ENCODE measurements at places on chromosomes 12 and 14.

- no peak for DNase-seq
These were observed 198.0 kb downstream of the ZFP36L1 start for GRCh38 chr14:68594737-68595380.

GRCh38 chr12:109458086-109458485 lies 19.0 kb downstream of the KCTD10 start:
- no peak for DNase-seq

- DNase-seq: no peak
These were observed 157.9 kb downstream of the ZNF664 start for GRCh38 chr12:124130691-124131591.

GRCh38 chr14:24681056-24681455 lies 47.1 kb upstream of the GZMB start:
- no peak for DNase-seq

GRCh38 chr12:110743571-110744093 lies 941 bp upstream of the PPP1CC start:
- no peak for DNase-seq

DNA sequence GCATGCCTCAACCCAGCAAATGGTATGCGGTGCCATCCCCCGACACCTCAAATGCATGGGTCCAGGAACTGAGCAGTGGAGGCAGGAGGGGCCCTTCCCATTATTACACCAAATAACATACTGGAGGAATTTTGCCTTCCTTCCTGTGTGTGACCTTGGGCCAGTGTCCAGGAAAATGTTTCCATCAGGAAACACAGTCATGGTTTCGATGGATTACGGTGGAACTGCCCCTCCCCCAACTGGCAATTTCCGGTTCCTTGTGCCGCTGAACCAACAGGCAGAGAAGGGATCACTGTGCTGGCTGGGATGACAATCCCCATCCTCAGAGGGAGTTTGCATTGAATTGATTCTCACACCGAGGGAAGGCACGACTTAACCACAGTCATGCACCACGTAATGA lies 9.1 kb upstream of the CDC42BPB start:
- DNase-seq: no peak

DNA sequence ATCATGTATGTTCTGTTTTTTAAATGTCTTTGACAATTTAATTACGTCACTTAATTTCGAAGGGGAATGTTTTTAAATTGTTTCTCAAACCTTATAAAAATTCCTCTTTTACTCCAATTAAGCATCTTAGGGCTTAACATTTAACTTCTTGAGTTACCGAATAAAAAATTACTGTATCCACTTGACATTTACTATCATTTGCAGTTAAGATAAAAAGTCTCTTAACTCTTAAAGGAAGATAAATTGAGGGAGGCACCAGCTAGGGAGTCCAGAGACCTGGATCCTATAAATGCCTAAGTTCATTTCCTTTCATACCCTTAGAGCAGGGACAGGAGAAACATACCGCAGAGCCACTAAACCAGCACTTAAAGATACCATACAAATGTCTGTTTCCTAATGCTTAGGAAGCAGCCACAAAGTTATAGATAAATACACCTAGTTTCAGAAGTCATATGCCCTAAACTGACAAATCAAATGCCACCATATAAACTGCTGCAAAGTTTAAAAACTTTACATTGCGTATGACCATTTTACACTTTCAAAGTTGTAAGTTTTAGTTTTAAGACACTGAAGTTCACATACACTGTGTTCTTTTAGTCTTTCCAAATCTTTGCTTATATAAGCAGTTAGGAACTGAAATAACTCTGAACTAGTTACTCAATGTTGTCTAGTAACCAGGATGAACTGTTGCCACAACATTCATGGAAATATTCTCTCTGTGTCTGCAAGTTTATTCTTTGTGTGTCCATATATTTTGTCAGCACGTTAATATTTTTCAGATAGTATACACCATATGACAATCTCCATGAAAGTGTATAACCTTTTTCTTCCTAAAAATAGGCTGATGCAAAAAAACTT lies 71.2 kb downstream of the GALNT4 start:
- DNase-seq: no peak

DNA sequence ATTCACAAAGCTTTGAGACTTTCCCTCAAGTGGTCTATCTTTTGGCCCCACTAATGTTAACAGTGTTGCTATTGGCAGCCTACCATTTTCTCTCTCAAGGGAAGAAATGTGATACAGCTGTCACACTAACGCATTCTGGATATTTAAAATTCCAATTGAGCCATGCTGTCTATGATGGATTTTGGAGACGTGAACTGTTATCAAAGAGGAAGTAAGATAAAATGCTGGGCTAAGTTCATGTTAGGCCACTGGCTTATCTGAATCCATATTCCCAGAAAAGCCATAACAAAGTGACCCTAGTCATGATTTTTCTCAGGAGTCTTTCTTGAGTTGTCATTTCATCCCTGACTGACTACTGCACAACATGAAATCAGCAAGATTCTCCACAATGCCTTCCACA lies 200.2 kb downstream of the PHLDA1 start:
- DNase-seq: no peak
